ENCODE measurements at places on chromosomes 3 and 15. TPM values are rescaled to one million over a fixed set of nuclear protein-coding genes. Genes with fewer than 3 reads are reported as not detected.

Gene RNF123
- total RNA-seq = 37.7 TPM

GRCh38 chr15:66236806-66237375, 16.7 kb downstream of the MEGF11 start:
- peaks cover 71% of the 10 kb centered on the region for H3K27me3 ChIP-seq
- DNase-seq = no peak
- peaks cover 5% of the 10 kb centered on the region for H3K36me3 ChIP-seq
- H3K4me1 ChIP-seq = no peaks in the 10 kb centered on the region

DNA sequence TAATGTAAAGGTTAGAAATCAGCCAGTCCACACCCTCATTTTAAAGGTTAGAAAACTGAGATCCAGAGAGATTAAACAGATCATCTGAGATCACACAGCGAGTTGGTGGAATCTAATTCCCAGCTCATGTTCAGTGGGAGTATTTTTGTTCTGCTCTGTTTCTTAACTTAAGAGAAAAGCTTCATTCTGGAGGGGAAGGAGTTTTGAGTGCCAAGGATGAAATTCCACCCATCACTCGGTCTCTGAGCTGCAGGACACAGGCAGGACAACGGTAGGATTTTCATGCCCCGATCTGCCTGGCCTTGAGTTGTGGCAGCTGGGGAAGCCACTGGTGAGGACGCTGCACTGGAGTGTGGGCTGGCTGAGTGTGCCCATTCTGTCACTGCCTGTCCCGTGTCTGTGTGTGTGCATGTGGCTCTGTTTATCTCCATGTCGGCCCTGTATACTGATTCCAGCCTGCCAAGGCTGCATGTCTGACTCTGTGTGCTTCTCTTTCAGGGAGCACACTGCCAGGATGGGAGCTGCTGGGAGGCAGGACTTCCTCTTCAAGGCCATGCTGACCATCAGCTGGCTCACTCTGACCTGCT, 94.3 kb downstream of the CEMIP start:
- DNase-seq = no peak

- H3K4me3 ChIP-seq = no peak overlapping the region
- H3K27ac ChIP-seq = no peak overlapping the region
- H3K36me3 ChIP-seq = no peaks in the 10 kb centered on the region
- DNase-seq = no peak
- no peaks in the 10 kb centered on the region for H3K4me1 ChIP-seq
- H3K27me3 ChIP-seq = no peaks in the 10 kb centered on the region
Observed at GRCh38 chr3:81105789-81106488, 655.5 kb downstream of the GBE1 start.

DNA sequence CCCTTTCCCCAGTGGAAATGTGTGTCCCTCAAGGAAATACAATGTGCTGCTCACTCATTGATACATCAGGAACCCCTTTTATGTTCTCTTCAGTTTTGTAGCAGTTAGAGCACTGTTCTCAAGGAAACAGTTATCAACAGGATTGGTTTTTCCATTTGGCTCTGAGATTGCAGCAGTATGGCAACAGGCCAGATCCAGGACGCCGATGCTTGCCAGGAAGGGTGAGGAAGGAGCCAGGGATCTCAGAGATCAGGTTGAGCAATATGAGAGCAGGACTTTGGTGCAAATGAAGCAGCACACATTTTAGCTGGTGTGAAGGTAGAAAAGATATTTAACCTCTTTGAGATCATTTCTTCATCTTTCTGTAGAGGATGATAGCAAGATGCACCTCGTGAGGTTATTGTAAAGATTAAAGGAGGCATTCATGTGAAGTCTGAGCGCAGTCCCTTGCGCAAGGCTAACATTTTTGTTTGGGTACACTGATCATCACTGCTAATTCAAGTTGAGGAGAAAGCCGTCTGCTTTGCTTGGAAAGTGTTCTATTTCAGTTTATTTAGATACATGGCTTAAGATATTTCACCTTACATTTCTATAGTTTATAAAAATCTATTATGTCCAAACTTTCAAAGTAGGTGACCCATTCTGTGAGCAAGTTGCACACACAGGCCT, 68.5 kb downstream of the KCNH8 start:
- H3K27me3 ChIP-seq = no peaks in the 10 kb centered on the region
- DNase-seq = no peak
- H3K36me3 ChIP-seq = no peaks in the 10 kb centered on the region
- no peak overlapping the region for H3K27ac ChIP-seq

- H3K4me1 ChIP-seq = peaks cover 16% of the 10 kb centered on the region
- no peaks in the 10 kb centered on the region for H3K27me3 ChIP-seq
- no peak for DNase-seq
- H3K4me3 ChIP-seq = peak overlapping the region; percentile 59
Observed at GRCh38 chr15:67185051-67185450, 69.4 kb downstream of the AAGAB start.

- DNase-seq = no peak
- H3K36me3 ChIP-seq = no peaks in the 10 kb centered on the region
- H3K27me3 ChIP-seq = peaks cover 6% of the 10 kb centered on the region
- H3K27ac ChIP-seq = no peak overlapping the region
Observed at GRCh38 chr3:62451211-62451887, 78.0 kb upstream of the FEZF2 start.

DNA sequence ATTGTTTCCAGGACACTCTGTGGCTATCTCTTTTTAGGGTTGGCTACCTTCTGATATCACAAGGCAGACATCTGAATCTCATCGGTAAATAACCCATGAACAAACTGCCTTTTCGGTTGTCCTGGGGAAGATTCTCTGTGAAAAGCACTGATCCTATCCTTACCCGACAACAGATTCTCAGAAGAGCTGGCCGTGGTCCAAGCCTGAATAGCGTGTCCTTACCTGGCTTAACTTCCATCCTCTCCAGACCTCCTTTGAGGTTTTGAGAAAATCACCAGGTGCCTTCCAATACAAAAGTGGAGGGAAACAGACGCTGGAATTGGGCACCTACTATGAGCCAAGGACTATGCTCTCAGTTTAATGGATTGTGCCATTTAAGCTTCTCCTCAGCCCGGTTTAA, 87.4 kb upstream of the ARHGEF3 start:
- H3K27me3 ChIP-seq = no peaks in the 10 kb centered on the region
- peaks cover 56% of the 10 kb centered on the region for H3K4me1 ChIP-seq
- DNase-seq = no peak
- H3K36me3 ChIP-seq = peaks cover 4% of the 10 kb centered on the region
- H3K27ac ChIP-seq = peak overlapping the region; percentile 91
- no peak overlapping the region for H3K4me3 ChIP-seq

Gene IL17RD
- not detected for total RNA-seq

GRCh38 chr3:172644258-172644657, 66.6 kb downstream of the NCEH1 start:
- no peak overlapping the region for H3K27ac ChIP-seq
- no peak for DNase-seq
- H3K27me3 ChIP-seq = no peaks in the 10 kb centered on the region
- peaks cover 5% of the 10 kb centered on the region for H3K36me3 ChIP-seq
- no peak overlapping the region for H3K4me3 ChIP-seq

- no peak overlapping the region for H3K4me3 ChIP-seq
- no peaks in the 10 kb centered on the region for H3K4me1 ChIP-seq
- H3K27me3 ChIP-seq = no peaks in the 10 kb centered on the region
- DNase-seq = no peak
Observed at GRCh38 chr3:146975476-146975875, 370.3 kb upstream of the PLSCR5 start.

Gene ANKRD34C
- not detected for total RNA-seq

Gene IGDCC3
- not detected for total RNA-seq

Gene CHD2
- 505 TPM for total RNA-seq

DNA sequence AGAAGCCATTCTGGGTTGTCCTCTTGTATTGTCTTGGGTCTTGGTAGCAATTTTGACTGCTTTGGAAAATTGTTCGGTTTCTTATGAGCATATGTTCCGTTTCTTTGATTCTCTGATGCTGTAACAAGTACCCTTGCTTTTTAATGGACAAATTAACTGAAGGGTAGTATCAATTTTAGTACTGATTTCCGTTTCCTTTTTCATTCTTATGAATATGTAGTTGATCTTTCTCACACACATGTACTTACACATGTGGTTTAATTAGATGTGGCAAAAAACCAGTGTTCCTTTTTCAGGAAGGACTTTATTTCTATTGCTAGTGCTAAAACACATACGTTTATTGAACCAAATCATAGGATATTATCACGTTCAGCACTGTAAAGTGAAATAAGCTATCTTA, 119.1 kb downstream of the TCF12 start:
- H3K27me3 ChIP-seq = no peaks in the 10 kb centered on the region
- H3K36me3 ChIP-seq = no peaks in the 10 kb centered on the region
- peak overlapping the region; percentile 67 for H3K27ac ChIP-seq
- peaks cover 46% of the 10 kb centered on the region for H3K4me1 ChIP-seq
- peak overlapping the region; percentile 21 for H3K4me3 ChIP-seq

Gene UTS2B
- total RNA-seq = not detected

DNA sequence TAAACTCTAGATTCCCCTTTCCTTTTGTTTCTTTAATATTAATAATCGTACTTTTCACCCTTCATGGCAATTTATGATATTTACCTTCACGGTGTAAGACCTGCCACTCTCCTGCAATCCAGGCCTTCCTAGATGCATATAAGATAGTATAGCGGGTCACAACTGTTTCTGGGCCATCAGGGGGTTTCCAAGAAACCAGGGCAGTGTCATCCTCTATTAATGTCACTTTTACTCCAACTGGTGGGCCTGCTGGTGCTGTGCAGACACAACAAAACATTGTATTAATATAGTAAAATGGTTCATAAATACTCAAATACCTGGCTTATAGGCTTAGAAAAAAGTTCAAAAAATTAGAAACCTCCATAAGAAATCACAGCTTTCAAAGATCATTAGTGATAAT, 48.9 kb upstream of the PYGO1 start:
- H3K36me3 ChIP-seq = peaks cover 5% of the 10 kb centered on the region
- no peak overlapping the region for H3K4me3 ChIP-seq
- H3K27ac ChIP-seq = no peak overlapping the region
- DNase-seq = no peak

- DNase-seq = no peak
- H3K36me3 ChIP-seq = no peaks in the 10 kb centered on the region
- no peak overlapping the region for H3K27ac ChIP-seq
- peaks cover 14% of the 10 kb centered on the region for H3K4me1 ChIP-seq
- H3K4me3 ChIP-seq = no peak overlapping the region
Observed at GRCh38 chr3:25830373-25831280, 40.7 kb downstream of the OXSM start.

Gene SLC9C1
- total RNA-seq = not detected

- no peak for DNase-seq
- H3K27ac ChIP-seq = no peak overlapping the region
- H3K36me3 ChIP-seq = no peaks in the 10 kb centered on the region
- H3K27me3 ChIP-seq = peaks cover 5% of the 10 kb centered on the region
- peak overlapping the region; percentile 55 for H3K4me3 ChIP-seq
Observed at GRCh38 chr3:129553171-129553570, 10.2 kb downstream of the H1-8 start.

- peaks cover 6% of the 10 kb centered on the region for H3K36me3 ChIP-seq
- H3K4me1 ChIP-seq = peaks cover 55% of the 10 kb centered on the region
- H3K4me3 ChIP-seq = peak overlapping the region; percentile 99
Observed at GRCh38 chr15:70093481-70094319, 4.0 kb downstream of the TLE3 start.

DNA sequence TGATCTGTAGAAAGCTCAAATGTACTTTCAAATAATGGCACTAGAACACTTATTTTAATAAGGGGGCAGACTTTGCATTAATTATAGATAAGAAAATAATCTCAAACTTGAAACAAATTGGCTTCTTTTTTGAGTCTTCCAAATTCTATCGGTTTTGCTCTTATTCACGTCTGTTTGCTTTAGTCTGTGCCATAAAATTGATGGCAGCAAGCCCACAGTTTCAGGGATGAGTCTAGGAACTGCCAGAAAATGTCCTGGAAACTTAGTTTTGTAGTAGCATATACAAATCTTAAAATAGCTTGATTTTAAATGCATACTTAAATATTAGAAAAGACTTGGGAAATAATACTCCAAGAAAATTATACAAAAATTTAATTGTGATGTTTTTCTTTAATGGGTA, 39.7 kb downstream of the BCHE start:
- no peaks in the 10 kb centered on the region for H3K36me3 ChIP-seq
- H3K27me3 ChIP-seq = no peaks in the 10 kb centered on the region
- DNase-seq = no peak
- H3K4me3 ChIP-seq = no peak overlapping the region
- H3K4me1 ChIP-seq = no peaks in the 10 kb centered on the region

- peak overlapping the region; percentile 37 for H3K27ac ChIP-seq
- H3K27me3 ChIP-seq = no peaks in the 10 kb centered on the region
- no peak overlapping the region for H3K4me3 ChIP-seq
- H3K4me1 ChIP-seq = no peaks in the 10 kb centered on the region
Observed at GRCh38 chr15:89860891-89861290, 32.9 kb downstream of the AP3S2 start.

Gene RHCG
- total RNA-seq = not detected

DNA sequence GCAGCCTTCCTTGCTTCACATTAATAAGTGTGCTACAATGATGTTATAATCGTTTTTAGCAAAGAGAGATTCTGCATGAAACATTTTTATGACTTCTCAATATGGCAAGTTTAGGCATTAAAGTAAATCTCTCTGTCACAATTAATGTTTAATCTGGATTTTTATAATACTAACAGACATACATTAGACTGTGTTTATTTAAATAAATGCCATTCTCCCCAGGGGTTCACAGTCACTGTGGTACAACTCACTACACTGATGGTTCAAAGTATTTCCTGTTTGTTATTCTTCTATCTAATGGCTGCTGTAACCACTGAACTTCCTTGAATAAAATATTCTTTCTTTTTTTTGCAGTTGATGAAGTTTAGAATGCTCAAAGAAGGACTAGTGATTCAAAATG, 59.0 kb downstream of the SLC12A1 start:
- H3K27me3 ChIP-seq = peaks cover 31% of the 10 kb centered on the region
- no peak overlapping the region for H3K4me3 ChIP-seq

DNA sequence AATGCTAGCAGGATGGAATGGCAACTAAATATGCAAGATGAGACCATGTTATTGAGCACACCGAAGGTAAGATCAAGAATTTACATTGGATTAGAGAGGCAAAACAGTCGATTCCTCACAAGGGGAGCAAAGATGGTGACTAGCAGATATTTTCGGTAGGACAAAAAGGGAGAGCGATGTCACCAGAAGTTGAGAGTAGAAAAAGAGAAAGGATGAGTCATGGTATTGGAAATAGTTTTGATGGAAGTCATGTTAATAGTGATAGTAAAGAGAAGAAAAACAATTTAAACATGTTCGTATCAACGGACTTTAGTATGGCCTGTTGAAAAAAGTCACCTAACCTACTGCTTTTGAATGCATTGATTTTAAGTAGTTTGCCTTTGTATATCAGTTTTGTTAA, 55.0 kb downstream of the UBE2E2 start:
- no peak for DNase-seq
- no peaks in the 10 kb centered on the region for H3K27me3 ChIP-seq
- peaks cover 6% of the 10 kb centered on the region for H3K4me1 ChIP-seq
- no peak overlapping the region for H3K27ac ChIP-seq
- H3K36me3 ChIP-seq = no peaks in the 10 kb centered on the region

Gene GP9
- total RNA-seq = 68.5 TPM

GRCh38 chr15:66138892-66139590, 114.5 kb downstream of the MEGF11 start:
- H3K4me3 ChIP-seq = no peak overlapping the region
- H3K36me3 ChIP-seq = no peaks in the 10 kb centered on the region
- no peak for DNase-seq
- H3K4me1 ChIP-seq = peaks cover 13% of the 10 kb centered on the region
- no peak overlapping the region for H3K27ac ChIP-seq
